ENCODE measurements at places on chromosomes 5 and 9. TPM values are rescaled to one million over a fixed set of nuclear protein-coding genes. Genes with fewer than 3 reads are reported as not detected.
A peak's percentile ranks its signal among the peaks of the same experiment; 100 is the strongest.

- H3K36me3 ChIP-seq: no peaks in the 10 kb centered on the region
- peaks cover 3% of the 10 kb centered on the region for H3K27me3 ChIP-seq
Measured at GRCh38 chr9:72232778-72233177, 83.5 kb downstream of the GDA start.

DNA sequence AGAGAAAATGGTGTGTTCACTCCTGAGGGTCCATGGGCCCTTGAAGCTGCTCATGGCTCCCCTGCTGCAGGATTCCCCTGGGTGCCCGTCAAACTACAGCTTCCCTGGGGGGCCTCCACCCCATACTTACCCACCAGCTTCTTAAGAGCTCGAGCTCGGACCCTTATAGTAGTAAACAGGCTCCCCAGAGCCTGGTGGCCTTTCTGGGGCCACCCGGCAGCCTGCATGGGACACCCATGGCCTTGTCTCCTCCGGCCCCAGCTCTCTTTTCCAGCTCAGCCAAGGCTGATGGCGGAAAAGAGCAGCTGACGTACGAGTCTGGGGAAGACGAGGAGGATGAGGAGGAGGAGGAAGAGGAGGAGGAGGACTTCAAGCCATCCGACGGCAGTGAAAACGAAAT lies 4.2 kb upstream of the CEL start:
- H3K4me1 ChIP-seq: peaks cover 44% of the 10 kb centered on the region
- peaks cover 33% of the 10 kb centered on the region for H3K36me3 ChIP-seq
- no peak overlapping the region for H3K4me3 ChIP-seq
- no peaks in the 10 kb centered on the region for H3K27me3 ChIP-seq

GRCh38 chr9:83327323-83327722 lies 210.9 kb downstream of the FRMD3 start:
- H3K4me1 ChIP-seq: no peaks in the 10 kb centered on the region
- no peak for DNase-seq
- no peak overlapping the region for H3K4me3 ChIP-seq
- H3K27ac ChIP-seq: no peak overlapping the region
- no peaks in the 10 kb centered on the region for H3K27me3 ChIP-seq

OBP2B gene
- total RNA-seq: not detected

GRCh38 chr9:70406434-70406862 lies 8.0 kb downstream of the KLF9 start:
- no peaks in the 10 kb centered on the region for H3K27me3 ChIP-seq
- peak overlapping the region; percentile 78 for H3K4me3 ChIP-seq
- DNase-seq: no peak
- peak overlapping the region; percentile 85 for H3K27ac ChIP-seq

DNA sequence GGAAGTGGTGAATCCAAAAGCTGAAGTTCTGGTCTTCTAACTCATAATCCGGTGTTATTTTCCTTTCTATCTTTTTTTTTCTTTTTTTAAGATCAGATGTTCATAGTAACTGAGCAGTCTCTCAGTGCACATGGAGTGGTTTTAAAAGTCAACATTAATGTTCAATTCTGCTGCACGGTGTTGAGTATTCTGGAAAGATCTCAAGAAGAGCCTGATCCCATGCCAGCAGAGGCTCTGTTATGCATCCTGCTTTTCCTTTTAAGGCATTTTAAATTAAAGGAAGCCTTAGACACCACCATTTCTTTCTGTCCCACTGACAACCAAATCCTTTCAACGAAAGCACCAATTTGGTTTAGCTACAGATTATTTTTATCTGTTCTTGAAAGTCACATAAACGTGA lies 33.4 kb downstream of the SEMA5A start:
- no peaks in the 10 kb centered on the region for H3K36me3 ChIP-seq
- H3K4me3 ChIP-seq: no peak overlapping the region
- no peak overlapping the region for H3K27ac ChIP-seq
